Activated naive CD8-positive, alpha-beta T cell treated with anti-CD3 and anti-CD28 coated beads, Interleukin-2, amount 50 U/mL, for 16 hours (primary cell): ENCODE measurements at places on chromosomes 5 and 9.

DNA sequence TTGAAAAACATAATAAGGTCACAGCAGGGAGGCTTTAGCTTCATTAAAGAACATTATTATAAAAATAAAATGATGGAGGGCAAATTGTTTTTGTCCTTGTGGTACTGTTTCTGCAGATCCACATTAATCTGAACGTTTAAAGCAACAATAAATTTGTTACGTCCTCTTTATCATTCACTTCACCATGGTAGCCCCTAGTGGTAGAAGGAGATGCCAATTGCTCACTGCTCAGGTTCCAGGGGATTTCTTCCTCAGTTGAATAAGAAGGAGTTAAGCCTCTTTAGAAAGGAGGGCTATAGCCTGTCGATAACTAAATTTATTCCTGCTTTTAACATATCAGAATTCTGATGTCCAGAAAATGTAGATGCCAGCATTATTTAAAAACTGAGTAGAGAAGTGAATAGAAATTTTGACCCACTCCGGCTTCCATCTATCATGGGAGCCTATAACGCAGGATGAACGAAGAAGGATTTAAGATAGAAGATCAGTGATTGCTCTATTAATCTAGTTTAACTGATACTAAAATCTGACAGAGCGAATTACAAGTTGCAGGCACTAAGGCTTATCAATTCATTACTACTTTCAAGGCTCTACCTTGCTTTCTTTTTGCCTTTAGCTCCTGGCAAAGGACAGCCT lies 692.3 kb downstream of the PTPRD start:
- no peak for DNase-seq

DNA sequence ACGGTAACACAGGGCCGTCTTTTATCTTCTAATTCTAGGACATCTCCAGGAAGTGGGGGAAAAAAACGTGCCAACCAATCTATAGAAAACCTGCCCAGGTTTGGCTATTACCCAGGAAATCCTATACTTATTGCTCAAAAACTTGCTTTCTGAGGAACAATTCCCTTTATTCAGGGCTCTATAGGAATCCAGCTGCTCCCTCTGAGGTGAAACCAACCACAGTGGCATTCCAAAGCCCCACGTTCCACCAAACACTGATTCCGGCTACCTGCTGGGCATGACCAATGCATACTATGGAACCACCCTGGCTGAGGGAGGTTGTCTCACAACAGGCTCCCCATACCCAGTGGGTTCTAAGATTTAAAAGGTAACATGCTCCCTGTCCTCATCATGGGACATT lies 57.6 kb downstream of the GLIS3 start:
- no peak for DNase-seq

DNA sequence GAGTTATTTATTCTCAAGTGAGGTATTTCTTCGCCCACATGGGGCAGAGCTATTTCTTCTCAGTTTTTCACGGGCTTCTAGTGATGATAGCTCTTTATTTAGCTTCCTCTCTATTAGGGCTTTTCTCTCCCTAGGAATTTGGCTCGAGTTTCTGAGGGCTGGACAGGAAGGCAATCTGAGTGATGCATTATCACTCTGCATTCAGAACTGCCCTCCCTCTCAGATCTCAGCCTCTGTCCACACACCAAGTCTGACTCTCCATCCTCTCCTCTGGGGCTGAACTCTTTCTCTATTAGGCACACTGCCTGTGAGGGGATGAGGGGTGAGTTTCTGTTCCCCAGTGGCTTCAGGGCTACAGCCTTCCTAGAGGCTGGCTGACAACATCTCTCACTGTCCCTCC lies 14.9 kb upstream of the SCAMP1 start:
- no peak for DNase-seq

DNA sequence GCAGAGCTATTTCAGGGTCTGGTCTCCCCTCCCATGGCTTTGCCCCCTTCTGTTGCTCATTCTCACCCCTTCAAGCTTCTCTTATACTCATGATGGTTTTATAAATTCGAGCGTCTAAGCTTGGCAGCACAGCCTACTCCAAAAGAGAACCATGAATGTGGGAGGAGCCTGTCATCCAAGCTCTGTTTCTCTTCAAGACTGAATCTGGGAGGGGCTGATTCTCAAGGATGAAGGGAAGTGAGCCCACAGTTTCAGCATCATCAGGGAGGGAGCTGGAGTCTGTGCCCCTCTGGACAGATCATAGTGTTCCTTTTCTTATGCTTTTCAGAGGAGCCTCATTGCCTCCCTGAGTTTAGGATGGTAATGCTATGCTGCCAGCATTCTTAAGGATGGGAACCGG lies 168.6 kb downstream of the CFAP90 start:
- DNase-seq = no peak

GRCh38 chr5:30385754-30386153 lies 807.7 kb upstream of the CDH6 start:
- DNase-seq = no peak

DNA sequence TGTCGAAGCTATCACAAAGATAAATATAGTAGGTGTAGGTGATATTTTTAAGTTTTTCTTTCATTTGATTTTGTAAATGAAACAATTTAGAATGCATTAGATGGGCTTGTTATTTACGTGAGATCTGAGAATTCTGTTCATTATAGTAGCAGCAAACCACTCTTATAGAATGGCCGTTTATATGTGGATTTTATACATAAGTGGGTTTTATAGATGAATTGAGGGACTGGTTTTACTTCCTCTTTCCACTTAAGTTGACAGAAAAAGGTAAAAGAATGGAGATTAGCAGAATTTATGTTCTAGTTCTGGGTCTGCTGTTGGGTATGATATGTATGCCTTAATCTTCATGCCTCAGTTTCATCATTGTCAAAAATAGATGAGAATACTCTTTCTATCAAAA lies 5.6 kb downstream of the RMI1 start:
- DNase-seq = no peak

- no peak for DNase-seq
Measured at GRCh38 chr9:129999141-129999510, 43.9 kb downstream of the FNBP1 start.

GRCh38 chr9:31745886-31746285 lies 638.6 kb upstream of the ACO1 start:
- no peak for DNase-seq

DNA sequence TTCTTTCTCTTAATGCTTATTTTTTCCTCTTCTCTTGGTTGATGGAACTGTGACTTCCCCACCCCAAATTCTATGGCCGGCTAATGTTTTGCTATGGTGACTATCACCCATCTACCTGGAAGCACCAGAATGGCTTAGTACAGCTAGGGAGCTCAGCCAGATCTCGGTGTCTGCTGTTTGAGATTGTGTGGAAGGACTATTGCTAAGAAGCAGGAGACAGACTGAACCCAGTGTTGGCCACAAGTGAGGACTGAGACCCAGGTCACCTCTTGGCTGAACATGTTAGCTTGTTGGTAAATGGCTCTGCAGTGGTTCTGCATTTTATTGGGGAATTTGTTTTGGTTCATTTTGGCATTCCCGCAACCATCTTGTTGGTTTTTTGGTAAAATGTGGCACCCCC lies 2.7 kb downstream of the PRRC2B start:
- DNase-seq = no peak

GRCh38 chr5:59038798-59039295 lies 456.0 kb downstream of the RAB3C start:
- DNase-seq = no peak

DNA sequence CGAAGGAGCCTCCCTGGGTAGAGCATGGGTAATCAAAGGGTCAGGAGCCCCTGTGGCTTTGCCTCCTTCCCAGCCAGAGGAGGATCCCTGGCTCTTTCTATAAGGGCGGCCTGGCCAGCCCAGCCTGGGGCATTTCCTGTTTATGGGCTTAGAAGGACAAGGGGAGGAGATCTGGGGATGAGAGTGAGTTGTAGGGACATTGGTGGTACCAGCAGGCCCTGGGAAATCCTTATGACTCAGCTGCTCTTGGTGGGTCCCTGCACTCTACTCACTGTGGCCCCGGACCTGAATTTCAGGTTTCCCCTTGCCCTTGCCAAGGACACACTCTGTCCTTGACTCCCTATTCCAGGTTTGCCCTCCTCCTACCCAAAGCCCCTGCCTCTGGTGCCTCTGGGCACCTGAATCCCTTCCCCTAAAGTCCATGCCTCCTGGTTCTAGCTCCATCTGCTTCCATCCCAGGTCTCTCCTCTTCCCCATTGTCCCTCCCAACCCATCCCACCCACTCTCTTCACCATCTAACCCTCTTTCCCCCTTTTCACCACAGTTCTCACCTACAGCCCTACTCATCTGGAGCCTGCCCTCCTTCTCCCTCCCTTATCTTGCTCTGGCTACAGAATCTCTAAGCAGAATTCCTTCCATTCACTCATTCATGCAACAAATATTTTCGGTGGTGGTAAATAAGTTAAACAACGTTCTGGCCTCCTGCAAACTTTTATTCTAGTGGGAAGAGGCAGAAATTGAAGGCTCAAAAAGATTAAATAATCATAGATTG lies 34.9 kb downstream of the PCDH1 start:
- DNase-seq = no peak

DNA sequence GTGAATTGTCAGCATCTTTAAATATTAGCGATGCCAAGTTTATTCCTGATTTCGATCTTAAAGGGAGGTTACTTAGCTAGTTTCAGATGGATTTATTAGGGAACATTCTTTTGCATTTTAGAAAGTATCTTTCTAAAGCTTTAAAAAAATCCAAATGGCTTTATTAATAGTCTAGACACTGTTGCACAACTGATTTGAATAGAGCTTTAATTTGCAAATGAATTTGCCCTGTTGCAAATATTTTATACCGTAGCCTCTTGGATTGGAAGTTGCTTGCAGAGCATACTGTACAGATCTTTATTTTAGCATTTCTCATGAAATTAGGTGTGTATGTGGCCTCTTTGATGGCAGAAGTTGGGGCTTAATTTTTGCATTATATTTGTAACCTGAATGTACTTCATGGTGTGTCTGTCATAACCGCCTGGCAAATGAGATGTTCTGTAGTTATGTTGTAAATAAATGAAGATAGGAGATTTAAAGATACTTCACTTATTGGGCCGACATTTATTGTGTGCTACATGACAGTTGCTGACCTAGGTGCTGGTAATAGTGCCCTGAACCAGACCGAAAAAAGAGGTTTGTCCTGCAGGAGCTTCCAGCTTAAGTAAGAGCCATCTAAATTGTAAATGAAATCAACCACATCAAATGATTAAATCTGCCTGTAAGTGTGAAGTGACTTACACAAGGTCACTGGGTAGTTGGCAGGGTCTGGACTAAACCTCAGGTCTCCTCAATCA lies 1.8 kb downstream of the TCERG1 start:
- DNase-seq = no peak

- DNase-seq = no peak
Measured at GRCh38 chr9:70125621-70126263, 82.1 kb downstream of the MAMDC2 start.

GRCh38 chr5:79269733-79270166 lies 33.8 kb downstream of the JMY start:
- no peak for DNase-seq

- DNase-seq = no peak
Measured at GRCh38 chr5:139186752-139187326, 11.3 kb downstream of the SIL1 start.

DNA sequence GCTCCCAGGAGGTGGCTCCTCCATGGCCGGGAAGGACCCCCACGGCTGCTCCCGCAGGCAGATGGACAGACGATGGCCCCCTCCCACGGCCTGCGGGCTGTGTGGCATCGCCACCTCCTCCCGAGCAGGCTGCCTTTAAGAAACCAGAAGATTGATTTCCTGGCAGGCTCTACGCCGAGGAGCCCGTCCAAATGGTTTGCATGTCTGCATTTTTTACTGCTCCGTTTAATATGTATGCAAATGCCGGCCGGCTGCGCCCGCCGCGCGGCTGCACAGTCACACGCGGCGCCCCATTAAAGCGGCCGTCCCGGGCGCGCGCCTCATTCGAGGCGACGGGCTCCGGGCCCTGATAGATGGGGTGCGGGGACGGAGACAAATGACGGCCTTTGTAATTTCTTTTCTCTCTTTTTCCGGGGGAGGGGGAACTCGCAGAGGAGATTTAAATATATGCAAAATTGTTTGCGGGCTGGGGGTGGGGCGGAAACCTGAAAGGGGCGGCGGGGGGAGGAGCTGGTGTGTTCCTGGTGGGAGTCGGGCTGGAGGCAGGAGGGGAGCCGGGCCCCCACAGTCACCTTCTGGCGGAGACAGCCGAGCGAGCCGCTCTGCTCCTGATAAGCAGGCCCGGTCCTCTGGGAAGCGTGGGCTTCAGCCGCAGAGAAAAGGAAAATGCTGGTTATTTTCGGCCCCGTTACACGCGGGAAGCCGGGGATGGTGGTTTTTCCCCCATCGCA lies 158.7 kb upstream of the IER5L start:
- DNase-seq = no peak
